ENCODE measurements at places on chromosomes 7 and 10.

- no peak for DNase-seq
Observed at GRCh38 chr7:9264395-9264794, 831.0 kb downstream of the NXPH1 start.

DNA sequence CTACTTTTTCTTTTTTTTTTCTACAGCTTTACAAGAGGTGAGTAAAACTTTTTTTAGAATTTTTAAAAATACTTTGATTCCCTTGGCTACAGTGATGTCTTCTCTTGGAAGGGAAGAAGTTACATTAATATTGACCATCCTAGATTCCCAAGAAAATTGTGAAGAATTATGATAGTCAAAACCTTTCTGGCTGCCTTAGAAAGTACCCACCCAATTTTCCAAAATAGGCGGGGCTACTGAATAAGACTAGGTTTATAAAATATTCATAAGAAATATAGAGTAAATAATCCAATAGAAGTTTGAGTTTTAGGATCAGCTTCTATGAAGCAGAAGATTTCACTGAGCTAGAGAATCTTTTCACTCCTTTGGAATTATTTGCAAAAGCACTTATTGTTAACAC is 3.0 kb downstream of the COL1A2 start:
- DNase-seq = no peak

GRCh38 chr10:119466655-119467054 is 75.9 kb downstream of the RGS10 start:
- no peak for DNase-seq

DNA sequence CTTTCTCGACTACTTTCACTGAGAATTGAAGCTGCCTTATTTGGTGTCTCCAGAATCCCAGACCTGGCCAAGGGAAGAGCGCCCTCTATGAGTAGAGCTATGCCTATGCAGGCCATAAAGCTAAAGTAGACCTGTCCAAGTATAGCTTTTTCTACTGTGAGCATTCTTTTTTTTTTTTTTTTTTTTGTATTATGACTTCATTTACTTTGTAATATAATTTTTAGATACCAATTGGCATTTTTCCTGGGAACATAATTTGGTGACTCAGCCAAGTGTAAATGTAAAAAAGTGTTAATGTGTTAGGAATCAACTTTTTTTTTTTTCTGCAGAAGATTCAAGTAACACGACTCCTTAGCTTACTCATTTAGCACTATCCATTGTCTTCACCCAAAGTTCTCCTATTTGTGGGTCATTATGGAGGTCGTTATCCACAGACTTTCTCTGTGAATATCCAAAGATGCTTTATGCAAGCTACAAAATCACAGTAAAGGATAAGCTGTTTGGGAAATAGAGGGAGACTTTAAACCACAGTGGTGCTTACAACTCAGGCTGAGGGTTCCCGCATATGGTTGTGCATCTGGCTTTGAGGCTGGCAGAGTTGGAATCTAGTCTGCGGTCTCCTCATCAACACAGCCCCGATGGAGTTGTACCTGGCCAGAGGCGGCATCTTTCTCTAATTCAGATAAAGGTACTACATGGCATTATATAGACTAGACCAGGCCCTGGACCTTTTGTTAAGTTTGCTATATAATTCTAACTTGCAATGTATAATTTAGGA is 1040.2 kb upstream of the SORCS1 start:
- no peak for DNase-seq

GRCh38 chr10:34834274-34834673 is 19.2 kb upstream of the PARD3 start:
- DNase-seq = no peak

- no peak for DNase-seq
Observed at GRCh38 chr10:48446785-48447184, 140.3 kb downstream of the MAPK8 start.

- DNase-seq = no peak
Observed at GRCh38 chr10:11875494-11876281, 52.5 kb downstream of the PROSER2 start.

DNA sequence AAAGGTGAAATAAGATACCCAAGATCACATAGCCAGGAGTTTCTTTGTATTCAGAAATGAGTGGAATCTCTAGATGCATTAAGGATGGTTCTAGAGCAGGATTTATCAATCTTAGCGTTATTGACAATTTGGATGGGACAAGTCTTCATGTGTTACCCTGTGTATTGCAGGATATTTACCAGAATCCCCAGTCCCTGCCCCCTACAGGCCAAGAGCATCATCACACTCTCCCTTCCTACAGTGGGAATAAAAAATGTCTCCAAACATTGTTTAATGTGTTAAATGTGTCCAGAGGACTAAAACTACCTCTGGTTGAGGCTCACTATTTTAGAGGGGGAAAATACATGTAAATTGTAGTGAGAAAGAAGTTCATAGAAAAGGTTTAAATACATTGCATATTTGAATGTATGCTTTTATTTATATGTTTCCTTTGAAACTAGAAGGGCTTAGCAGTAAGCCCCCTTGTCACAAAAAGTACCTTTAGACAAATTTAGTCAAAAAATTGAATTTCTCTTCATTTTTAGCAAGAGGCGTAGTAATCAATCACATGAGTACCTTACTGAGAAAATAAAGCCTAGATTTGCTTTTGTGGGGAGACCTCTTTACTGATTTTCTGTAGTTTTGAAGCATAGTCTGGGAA is 141.2 kb downstream of the MLLT10 start:
- DNase-seq = no peak

DNA sequence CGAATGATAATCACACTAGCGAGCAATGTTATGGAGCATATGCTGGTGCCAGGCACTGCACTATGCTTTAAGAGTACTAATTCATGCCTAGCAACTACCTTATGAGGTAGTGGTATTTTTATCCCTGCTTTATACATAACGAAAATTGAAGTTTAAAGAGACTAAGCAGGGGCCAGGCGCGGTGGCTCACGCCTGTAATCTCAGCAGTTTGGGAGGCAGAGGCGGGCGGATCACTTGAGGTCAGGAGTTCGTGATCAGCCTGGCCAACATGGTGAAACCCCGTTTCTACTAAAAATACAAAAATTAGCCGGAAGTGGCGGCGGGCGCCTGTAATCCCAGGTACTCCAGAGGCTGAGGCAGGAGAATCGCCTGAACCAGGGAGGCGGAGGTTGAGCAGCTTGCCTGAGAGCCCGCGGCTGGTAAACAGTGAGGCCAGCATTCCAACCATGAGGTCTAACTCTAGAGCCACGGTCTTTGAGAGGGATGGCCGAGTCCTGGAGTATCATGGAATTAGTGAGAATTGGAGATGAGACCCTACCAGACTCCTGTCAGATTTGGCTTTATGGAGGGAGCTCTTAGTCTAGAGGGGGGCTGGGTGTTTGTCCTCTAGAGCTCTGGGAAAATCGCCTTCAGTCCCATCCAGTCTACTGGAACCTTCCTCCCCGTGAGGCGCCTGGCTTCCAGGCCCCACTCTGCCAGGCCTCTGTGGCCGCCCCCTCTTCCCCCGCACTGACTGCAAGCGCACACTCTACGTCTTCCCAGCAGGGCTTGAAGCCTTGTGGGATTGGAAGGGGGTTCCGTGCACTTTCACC is 11.6 kb downstream of the TLX1 start:
- no peak for DNase-seq

GRCh38 chr7:123748171-123748733 is 551 bp downstream of the WASL start:
- peak; percentile 62 for DNase-seq

- no peak for DNase-seq
Observed at GRCh38 chr10:1399431-1400100, 337.8 kb downstream of the ADARB2 start.

DNA sequence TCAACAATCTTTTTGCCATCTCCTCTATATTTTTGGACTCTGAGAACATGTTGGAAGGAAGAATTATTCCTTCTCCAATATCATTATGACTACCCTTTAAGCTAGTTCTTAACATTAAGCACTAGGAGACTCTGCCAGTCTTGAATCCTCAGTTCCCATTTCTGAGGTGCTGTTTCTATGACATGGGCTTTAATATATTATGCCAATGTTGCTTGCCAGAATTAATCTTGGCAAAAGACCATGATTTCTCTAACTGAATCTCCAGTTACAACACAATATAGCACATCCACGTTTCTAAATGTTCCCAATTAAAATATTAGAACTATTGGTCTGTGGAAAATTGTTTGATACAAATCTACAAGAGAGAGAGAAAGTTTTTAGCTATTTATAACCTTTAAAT is 250.0 kb downstream of the HGF start:
- DNase-seq = no peak

DNA sequence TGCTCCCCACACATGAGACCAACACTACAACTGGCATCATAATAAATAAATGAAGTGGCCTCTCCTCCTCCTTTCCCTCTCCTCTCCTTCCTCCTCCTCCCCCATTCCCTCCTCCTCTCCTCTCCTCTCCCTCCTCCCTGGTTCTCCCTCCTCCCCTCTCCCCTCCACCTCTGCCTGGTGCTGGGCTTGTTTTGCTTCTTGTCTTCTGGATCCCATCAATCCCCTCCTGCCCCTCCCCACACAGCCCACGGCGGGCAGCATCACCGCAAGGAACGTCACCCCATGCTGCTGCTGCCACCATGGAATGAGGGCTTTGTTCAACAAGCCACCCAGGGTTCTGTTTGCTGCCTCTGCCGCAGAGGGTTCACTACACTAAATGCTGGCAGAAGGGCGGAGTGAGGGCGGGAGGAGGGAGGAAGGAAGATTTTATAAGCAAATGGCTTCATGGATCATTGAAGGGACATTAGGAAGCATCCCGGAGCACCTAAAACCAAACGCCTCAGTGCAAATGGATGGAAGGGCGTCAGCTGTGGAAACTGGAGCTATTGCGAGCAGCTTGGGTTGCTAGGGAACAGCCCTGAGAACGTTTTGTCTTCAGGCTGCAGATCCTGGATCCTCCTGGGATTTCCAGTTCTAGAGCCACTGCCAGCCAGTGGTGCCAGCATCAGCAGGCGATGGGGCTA is 379.7 kb upstream of the ZMIZ1 start:
- no peak for DNase-seq

GRCh38 chr10:43440463-43441134 is 3.7 kb downstream of the ZNF487 start:
- no peak for DNase-seq
